ENCODE measurements at places on chromosomes 13 and 19. TPM values are rescaled to one million over a fixed set of nuclear protein-coding genes. Genes with fewer than 3 reads are reported as not detected.
A peak's percentile ranks its signal among the peaks of the same experiment; 100 is the strongest.

DNA sequence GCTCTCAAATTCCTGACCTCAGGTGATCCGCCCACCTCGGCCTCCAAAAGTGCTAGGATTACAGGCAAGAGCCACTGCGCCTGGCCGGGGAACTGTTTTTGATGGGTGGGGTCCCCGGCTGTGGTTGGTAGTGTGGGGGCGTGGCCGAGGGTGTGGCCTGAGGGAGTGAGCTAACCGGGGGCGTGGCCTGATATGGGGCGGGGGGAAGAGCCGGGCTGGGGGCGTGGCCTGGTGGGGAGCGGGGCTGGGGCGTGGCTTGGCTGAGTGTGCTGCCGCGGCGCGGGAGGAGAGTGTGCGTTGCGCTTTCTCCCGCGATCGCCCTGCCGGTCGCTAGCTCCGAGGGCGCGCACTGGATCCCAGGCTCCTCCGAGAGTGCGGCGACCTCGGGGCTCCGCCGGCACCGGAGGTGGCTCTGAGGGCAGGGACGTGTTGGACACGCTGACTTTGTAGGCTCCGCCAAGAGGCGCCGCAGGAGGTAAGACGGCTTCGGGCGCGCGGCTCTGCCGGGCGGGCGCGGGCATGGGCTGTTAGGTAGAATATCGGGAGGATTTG lies at the start of gene SPATA13:
Gene SPATA13 (plus strand): TSS at position 263 of the 552 bp plus-strand sequence. CDS start 62,210 bp downstream, outside the sequence.
- DNase-seq: peak; percentile 98

DNA sequence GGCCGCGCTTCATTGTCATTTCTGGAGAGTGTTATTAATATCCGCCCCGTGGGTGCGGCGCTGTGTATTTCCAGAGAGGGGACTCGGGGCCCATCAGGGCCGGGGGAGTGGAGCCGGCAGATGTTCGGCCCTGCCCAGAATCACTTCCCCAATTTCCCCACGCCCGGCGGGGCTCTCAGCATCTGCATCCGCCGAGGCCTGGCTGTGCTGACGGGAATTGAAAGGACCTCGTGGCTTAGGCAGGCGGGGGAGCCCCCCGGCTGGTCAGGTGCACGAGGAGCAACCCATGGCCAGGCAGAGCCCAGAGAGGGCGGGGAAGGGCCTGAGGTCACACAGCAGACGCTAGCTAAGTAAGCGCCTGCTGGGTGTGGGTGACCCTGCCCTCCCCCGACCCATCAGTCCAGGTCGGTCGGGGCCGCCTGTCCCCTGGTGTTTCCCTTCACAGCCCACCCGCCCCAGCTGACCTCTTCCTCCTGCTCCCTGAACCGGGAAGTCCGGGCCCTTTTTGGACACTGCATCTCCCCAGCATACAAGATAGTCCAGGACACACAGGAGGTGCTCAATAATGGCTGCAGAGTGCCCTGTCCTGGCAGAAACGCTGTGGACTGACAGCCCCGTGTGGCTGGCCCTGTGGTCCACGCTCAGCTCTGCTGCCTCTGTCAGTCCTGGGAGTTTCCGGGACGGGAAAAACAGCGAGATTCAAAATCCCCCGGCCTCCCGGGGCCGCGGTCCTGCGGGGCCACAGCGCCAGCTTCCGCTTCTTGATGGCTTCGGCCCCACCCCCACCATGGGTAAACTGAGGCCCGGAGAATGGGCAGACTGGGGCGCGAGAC lies 22.1 kb downstream of the ARID3A start:
- DNase-seq: no peak

- no peak for DNase-seq
Measured at GRCh38 chr19:18273561-18274218, 562 bp downstream of the IQCN start.

Gene TNNT1
- 1.1 TPM for total RNA-seq

GRCh38 chr13:108156749-108157148 lies 58.6 kb downstream of the LIG4 start:
- no peak for DNase-seq

DNA sequence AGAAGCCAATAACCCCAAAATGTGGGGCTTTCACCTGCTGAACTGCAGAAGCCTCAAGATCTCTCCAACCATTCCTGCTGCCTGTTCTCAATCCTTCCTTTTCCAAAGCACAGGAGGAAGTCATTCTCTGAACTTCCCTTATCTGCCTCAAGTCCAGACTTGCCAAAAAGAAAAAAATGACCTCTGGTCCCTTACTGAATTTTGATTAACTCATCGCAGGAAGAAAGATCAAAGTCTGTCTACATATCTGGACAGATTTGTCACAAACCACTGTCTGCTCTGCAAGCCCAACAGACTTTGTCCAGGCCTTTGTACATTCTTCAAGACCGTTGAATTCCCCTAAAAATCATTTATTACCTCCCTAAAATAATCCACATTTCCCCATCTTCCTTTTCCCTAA lies 126.5 kb upstream of the NBEA start:
- no peak for DNase-seq

- peak; percentile 58 for DNase-seq
Measured at GRCh38 chr19:1855040-1855827, 7.0 kb upstream of the REXO1 start.

- peak; percentile 31 for DNase-seq
Measured at GRCh38 chr13:41652735-41653361, 195.5 kb downstream of the RGCC start.

- DNase-seq: no peak
Measured at GRCh38 chr13:32047793-32048192, 16.2 kb downstream of the FRY start.

GRCh38 chr19:33459222-33460090 lies 62.1 kb downstream of the PEPD start:
- DNase-seq: no peak

DNA sequence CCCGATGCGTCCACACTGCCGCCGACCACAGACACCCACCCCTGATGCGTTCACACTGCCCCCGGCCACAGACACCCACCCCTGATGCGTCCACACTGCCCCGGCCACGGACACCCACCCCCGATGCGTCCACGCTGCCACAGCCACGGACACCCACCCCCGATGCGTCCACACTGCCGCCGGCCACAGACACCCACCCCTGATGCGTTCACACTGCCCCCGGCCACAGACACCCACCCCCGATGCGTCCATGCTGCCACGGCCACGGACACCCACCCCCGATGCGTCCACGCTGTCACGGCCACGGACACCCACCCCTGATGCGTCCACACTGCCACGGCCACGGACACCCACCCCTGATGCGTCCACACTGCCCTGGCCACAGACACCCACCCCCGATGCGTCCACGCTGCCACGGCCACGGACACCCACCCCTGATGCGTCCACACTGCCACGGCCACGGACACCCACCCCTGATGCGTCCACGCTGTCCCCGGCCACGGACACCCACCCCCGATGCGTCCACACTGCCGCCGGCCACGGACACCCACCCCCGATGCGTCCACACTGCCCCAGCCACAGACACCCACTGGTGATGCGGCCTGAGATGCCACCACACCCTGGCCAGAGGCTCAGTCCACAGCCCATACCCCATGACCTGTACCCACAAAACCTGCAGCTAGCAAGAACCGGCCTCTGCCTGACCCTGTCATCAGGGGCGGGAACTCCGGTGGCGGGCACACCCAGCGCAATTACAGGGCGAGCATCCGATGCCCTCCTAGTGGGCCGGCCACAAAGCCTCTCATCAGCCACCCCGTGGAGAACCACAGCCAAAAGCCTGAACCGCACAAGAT lies 28.4 kb downstream of the RASA3 start:
- DNase-seq: no peak

Gene CCDC169
- total RNA-seq: 1.7 TPM

GRCh38 chr19:7841751-7842660 lies 12.0 kb downstream of the EVI5L start:
- no peak for DNase-seq

Gene RYR1
- total RNA-seq: 1.5 TPM

DNA sequence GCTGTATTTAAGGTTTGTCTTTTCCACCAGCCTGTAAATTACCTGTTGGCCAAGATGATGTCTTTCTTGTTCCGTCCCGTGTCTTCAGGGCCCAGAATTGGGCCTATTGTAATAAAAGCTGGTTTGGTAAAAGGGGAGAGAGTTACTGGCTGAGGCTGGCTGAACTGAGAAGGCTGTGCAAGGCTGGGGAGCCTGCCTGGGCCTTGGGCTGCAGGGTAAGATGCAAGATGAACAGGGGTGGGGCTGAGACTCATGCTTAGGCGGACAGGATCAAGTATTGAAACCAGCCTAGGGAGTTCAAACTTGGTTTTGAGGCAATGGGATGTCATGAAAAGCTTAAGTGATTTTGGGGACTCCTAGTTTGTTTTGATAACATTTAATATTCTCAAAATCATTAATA lies 142.3 kb downstream of the PCCA start:
- no peak for DNase-seq

GRCh38 chr19:10133596-10133995 lies 13.9 kb upstream of the EIF3G start:
- no peak for DNase-seq

DNA sequence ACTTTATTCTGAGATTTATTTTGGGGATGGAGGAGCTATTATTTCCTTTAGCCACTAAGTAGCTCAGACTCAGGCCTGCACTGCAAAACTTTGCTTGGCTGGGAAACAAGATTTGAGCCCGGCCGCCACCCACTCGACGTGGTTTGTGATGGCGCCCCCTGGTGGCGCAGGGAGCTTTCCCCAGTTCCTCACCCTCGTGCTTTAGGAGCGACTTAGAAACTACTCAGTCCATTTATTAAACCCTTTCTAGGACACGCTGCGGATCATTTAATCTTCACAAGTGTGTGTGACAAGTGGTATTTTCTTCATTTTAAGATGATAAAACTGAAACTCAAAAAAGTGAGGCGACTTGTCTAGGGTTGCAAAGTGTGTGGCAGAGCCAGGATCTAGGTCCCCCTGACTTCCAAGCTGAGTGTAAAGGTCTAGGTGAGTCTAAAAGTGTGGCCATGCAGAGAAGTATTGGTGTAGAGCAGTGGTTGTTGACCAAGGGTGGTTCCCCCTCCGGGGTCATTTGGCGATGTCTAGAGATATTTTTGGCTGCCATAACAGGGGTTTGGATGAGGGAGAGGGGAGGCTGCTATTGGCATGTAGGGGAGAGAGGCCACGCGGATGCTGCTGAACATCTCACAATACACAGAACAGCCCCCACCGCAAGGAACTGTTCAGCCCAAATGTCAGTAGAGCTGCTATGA lies 2.2 kb downstream of the CXCL17 start:
- DNase-seq: peak; percentile 74

DNA sequence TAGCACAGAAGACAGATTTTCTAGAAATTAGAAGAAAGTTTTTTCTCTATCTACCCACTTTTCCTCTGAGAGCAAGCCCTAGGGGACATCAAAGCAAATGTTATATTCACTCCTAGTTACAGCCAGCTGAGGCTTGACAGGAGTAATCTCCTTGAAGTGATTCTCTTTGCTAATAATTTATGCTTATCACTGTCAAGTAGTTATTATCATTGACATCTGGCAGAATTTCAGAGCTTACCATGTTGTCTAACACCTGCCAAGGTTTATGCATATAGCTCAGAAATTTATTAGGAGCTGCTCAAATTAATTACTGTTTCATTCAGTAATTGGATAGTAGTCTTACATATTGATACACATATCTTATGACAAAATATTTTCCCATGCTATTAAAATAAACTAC lies 465.9 kb upstream of the ATXN8OS start:
- no peak for DNase-seq

- DNase-seq: no peak
Measured at GRCh38 chr19:51614789-51615188, 15.4 kb downstream of the SIGLEC5 start.

Gene ALOX5AP
- total RNA-seq: not detected

Gene ZNF345
- total RNA-seq: 8.7 TPM

DNA sequence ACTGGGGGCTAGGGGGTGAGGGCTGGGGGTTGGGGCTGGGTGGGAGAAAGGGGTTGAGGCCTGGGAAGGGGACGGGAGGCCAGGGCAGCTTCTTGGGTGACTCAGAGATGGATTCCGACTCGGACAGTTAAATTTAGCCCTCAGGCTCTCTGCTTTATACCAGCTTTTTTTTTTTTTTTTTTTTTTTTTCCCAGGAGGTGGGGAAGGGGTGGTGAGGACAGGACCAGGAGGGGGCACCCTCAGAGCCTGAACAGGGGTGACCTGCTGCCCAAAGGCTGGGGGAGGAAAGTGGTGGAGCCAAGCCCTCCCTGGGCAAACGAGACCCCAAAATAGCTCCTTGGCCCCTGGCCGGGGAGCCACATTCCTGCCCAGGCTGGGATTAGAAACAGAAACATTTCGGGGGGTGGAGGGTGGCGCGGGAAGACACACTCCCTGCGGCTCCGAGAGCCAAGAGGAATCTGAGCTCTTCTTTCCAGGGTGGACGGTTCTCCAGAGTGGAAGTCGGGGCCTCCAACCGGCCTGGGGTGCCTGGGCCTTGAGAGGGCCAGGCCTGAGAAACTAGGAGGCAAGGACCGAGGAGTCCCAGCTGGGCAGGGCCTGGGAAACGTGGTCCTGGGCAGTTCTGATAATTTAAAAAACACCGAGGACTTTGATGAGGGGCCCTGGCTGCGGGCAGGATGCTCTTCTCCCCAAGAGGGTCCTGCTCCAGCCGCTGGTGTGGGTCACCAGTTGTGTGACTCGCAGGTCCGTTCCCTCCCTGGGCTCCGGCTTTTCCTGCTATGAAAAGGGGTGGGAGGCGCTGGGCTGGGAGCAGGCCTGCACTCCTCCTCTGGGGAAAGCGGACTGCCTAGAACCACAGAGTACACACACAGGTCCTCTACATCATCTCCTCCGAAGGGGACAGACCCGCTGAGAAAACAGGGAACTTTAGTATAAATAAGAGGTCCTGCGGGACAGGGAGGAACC lies 813 bp upstream of the DMPK start:
- DNase-seq: no peak

Gene AKAP11
- total RNA-seq: 27.4 TPM

- no peak for DNase-seq
Measured at GRCh38 chr19:30274987-30275386, 97.2 kb upstream of the ZNF536 start.

- DNase-seq: no peak
Measured at GRCh38 chr13:114115191-114115671, 17.2 kb downstream of the RASA3 start.

- peak; percentile 32 for DNase-seq
Measured at GRCh38 chr19:12937093-12937926, 1.1 kb upstream of the CALR start.

Gene TEKTIP1
- 2.0 TPM for total RNA-seq

Gene C1QTNF9
- total RNA-seq: not detected

DNA sequence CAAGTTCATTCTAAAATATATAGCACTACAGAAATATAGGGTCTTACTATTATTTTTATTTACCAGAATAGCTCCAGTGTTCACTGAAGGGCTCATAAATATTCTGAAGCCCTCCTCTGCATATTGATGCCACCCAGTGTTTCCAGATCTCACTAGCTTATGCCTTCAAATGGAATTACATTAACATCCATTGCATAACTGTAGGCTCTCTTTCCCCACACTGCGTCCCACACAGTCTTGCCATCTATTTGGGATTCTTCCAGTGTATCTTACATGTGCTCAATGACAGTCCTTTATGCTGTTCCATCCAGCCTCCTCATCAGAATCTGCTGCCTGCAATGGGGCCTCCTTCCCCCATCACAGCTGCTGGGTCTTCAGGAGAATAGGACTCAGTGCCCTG lies 137.2 kb downstream of the CYSLTR2 start:
- no peak for DNase-seq

- DNase-seq: no peak
Measured at GRCh38 chr13:73090116-73090822, 31.5 kb downstream of the KLF5 start.

- peak; percentile 75 for DNase-seq
Measured at GRCh38 chr13:38686577-38687245, at the start of gene FREM2. TSS of gene FREM2 (plus strand) at chr13:38687077. CDS start at chr13:38687345, 268 bp downstream.

Measured in neural crest cell (in vitro differentiated cells).